ENCODE measurements at places on chromosomes 6 and 20. TPM values are rescaled to one million over a fixed set of nuclear protein-coding genes. Genes with fewer than 3 reads are reported as not detected.

The CFAP61 gene
- polyA plus RNA-seq = 3.2 TPM

The ARMH2 gene
- not detected for polyA plus RNA-seq

The VGLL2 gene
- polyA plus RNA-seq = not detected

The PIGT gene
- polyA plus RNA-seq = 91.4 TPM

DNA sequence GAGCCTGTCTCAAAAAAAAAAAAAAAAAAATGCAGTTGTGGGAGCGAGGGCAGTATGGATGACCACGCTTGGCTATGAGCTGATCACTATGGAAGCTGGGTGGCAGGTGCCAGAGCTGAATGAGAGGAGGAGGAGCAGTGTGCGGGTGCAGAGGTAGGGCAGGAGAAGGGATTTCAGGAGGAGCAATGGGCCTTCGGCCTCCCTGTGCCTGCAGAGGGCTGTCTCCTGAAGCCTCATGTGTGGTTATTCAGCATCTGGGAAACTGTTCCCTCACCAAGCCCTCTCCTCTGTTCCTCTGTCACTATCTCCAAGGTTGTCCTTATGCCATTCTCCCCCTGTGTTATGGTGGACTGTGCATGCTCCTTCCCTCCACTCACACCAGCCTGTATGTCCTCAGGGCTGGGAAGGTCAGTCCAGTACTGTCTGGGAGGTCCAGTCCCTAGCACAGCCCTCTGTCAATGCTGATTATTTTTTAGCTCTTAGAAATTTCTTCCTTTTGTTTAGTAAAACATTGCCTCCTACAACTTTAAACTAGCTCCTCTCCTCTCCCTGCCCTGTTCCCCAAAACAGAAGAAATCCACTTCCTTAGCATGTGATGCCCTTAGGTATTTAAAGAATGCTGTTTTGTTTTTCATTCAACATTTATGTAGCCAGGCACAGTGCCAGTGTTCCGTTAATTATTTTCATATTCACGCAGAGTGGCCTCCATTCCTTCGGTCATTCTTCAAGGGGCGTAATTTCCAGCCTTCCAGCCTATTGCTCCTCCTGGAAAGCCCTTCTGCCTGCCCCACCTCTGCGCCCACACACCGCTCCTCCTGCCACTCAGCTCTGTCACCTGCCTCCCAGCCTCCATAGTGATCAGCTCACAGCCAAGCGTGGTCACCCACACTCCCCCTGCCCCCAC, 48.9 kb downstream of the CNBD2 start:
- DNase-seq = peak; percentile 60

DNA sequence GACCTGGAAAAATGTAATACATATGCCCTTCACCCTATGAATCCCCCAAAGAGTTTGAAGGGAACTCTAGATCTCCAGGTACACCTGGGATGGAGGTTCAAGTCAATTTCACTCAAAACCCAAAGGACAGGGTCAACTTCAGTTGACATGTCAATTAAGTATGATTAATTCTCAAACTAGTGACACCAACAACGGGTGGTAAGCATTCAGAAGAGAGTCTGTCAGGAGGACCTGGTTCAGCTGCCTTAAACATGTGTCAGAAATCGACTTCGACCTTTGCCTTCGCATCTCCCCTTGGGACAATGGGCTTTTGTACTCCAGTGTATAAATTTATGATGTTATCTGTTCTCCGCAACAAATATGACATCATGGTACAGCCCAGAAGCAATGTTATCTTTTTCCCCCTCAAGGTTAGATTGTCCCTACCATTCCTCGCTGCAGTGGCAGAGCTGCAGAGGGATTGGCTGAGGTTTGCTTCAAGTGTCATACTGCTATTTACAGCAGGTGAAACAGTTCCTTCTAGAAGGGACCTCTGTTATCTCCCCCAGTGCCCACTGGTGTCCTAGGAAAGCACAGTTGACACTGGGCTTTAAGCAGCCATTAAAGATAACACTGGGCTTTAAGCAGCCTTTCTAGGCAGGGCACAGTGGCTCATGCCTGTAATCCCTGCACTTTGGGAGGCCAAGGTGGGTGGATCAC, 94.7 kb upstream of the SNX9 start:
- DNase-seq = no peak

- DNase-seq = no peak
These were observed 293.2 kb downstream of the NRN1 start for GRCh38 chr6:5713519-5713918.

DNA sequence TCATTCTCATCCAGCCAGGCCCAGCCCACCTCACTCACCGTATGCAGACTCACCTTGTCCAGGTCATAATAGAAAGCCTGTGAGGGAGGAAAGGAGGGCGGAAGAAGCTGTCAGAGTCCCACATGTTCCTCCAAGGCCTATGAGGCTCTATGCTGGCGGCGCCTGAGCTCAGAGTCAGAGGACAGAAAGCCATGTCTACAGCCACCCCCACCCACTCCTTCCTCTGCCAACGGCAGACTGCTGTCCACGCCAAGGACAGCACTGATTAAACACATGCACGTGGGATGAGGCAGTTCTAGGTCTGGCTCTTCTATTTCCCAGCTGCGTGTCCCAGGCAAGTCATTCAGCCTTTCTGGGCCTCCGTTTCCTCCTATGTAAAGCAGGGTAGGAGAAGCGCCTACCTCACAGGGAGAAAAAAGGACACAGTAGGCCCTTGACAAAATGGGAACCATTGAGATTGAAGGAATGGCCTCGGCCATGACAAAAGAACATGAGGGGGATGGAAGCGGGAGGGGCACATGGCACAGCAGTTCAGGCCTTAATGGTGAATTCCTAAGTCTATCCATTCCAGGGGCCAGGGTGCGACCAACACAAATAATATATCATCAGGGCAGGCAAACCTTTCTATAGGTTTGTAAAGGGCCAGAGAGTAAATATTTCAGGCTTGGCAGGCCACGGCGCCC, 80.1 kb downstream of the RIPOR3 start:
- no peak for DNase-seq

All from left renal cortex interstitium (tissue), 4 donors.